Ecto neural progenitor cell (in vitro differentiated cells): ENCODE measurements at places on chromosomes 5 and 9.

DNA sequence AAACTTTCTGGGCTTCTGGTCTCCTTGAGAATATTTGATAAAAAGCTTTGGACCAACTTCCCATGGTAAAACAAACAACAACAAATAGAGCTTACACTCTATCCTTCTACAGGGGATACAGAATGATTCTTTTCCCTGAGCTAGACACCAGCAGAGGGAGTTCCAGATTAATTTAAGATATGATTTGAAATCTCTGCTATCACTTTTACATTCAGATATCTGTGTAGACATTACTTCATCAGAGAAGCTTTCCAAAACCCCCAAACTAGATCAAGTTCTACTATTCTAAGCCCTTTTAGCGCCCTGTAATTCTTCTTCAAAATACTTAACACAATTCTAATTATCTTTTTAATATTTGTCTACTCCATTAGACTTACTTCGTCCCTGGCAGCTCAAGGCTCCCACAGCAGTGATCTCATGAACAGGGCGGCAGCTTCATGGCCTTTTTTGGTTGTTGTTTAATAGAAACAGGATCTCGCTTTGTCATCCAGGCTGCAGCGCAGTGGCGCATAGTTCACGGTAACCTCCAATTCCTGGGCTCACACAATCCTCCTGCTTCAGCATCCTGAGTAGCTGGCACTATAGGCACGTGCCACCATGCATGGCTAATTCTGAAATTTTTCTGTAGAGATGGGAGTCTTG is 955 bp upstream of the GALNT12 start:
- DNase-seq = no peak

DNA sequence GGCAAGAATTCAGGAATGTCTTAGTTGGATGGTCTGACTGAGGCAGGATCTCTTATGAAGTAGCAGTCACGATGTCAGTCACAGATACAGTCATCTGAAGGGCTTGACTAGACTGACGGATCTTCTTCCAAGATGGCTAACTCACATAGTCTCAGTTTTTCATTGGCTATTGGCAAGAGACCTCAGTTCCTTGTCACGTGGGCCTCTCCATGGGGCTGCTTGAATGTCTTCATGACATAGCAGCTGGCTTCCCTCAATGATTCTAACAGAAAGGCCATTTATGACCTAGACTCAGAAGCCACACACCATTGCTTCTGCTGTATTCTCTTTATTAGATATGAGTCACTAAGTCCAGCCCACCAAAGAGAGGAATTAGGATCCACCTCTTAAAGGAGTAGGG is 4.7 kb downstream of the APC start:
- no peak for DNase-seq

DNA sequence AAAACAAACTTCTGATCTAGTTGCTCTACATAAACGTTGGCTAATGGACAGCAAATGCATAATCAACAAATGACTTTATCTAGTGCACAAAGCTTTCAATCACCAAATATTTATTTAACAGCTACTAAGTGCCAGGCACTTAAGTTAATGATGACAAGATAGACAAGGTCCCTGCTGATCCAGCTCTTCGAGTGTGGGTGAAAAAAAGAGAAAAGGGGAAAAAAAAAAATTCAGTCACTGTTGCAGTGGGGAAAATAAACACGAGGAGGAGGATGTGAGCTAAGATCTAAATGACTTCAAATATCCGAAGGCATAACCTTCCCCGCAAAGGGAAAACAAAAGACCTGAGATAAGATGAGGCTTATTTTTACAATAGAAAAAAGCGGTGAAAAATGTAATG is 9.6 kb downstream of the PSIP1 start:
- DNase-seq = no peak

- DNase-seq = peak; percentile 57
Measured at GRCh38 chr5:35230038-35230611, at the start of gene PRLR. PRLR (minus strand) TSS chr5:35230487; CDS start chr5:35089620, 140,867 bp downstream.

GRCh38 chr9:106479679-106480078 is 383.3 kb upstream of the ZNF462 start:
- no peak for DNase-seq

GRCh38 chr5:128919542-128919941 is 45.7 kb upstream of the SLC27A6 start:
- no peak for DNase-seq

DNA sequence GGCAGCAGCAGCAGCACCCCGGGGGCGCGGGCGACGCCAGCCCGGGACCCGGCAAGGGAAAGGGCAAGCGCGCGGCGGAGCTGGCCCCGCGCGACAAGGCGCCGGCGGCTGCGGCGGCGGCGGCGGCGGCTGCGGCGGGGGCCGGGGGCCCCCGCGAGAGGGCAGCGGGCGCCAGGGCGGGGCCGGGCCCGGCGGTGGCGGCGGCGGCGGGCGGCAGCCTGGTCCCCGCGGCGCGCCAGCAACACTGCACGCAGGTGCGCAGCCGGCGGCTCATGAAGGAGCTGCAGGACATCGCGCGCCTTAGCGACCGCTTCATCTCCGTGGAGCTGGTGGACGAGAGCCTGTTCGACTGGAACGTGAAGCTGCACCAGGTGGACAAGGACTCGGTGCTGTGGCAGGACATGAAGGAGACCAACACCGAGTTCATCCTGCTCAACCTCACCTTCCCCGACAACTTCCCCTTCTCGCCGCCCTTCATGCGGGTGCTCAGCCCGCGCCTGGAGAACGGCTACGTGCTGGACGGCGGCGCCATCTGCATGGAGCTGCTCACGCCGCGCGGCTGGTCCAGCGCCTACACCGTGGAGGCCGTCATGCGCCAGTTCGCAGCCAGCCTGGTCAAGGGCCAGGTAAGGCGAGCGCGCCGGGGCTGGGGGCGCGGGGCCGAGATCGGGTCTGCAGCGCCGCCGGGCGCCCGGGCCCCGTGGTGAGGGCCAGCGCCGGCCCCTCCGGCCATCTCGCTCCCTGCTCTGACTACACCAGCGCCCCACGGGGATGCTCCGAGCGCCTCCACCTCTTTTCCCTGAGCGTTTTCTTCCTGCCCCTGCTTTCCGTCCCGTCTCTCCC is at the start of gene UBE2QL1:
TSS of gene UBE2QL1 (plus strand) at position 238 of the 843 bp plus-strand sequence. CDS start at position 273, 35 bp downstream.
- DNase-seq = peak; percentile 64

DNA sequence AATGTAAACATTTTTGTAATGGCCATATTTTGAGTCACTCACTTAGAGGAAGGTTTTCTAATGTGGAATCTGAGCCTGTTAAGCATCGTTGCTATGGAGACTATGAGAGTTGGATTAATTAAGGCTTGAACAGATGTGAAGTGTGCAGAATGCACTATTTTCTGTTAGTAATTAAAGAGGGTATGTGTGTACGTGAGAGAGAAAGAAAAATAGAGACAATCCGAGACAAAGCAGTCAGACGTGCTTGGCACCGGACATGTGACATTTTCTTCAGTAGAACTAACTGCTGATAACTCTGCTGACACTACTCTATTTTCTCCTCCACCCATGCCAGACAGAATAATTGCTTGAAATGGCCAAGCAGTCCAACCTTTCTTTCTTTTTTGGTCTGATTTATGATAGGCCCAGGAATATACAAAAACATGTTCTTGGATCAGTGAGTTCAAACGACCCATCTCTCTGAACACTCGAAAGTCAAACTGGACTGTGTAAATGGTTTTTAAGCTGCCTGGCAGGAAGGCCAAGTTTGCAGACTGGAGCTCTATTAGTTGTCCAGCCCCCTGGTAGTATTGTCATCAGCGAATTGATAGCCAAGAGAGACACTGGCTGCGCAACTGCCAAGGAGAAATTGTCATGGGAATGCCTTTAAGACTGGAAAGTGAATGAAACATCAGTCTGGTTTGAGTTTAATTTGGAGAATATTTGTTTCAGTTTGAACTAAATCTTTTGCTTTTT is 322.1 kb downstream of the ARHGEF28 start:
- DNase-seq = no peak

- no peak for DNase-seq
Measured at GRCh38 chr9:21415493-21416267, 6.8 kb downstream of the IFNA8 start.

- no peak for DNase-seq
Measured at GRCh38 chr5:73638344-73639095, 12.5 kb downstream of the ARHGEF28 start.

DNA sequence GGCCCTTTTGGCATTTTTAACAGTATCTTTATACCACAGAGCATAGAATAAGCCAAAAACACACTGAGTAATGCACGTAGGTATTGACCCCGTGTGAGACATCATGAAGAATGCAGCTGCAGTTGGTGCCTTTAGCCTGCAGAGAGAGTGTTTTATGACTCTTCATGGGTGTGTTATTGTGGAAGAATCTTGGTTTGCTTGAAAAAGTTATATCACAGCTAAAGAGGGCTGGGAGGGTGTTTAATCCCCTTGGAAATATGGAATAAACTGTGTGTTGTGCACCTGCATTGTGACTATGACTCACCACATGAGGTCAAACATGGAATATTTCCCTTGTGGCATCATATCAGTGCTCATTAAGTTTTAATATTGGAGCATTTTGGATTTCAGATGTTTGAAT is 458.7 kb downstream of the CDH9 start:
- DNase-seq = no peak

- no peak for DNase-seq
Measured at GRCh38 chr5:176785184-176786145, 24.9 kb upstream of the UNC5A start.

- DNase-seq = no peak
Measured at GRCh38 chr9:129595311-129595741, 25.6 kb downstream of the C9orf50 start.

DNA sequence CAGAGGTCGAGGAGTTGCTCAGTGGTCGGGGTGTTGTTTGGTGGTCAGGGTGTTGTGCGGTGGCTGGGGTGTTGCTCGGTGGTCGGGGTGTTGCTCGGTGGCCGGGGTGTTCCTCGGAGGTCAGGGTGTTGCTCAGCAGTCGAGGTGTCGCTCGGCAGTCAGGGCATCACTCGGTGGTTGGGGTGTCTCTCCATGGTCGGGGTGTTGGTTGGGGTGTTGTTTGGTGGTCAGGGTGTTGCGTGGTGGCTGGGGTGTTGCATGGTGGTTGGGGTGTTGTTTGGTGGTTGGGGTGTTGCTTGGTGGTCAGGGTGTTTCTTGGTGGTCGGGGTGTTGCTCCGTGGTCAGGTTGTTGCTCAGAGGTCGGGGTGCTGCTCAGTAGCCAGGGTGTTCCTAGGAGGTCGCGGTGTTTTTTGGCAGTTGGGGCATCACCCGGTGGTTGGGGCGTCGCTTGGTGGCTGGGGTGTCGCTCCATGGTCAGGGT is 11.0 kb upstream of the GPSM1 start:
- DNase-seq = no peak

- no peak for DNase-seq
Measured at GRCh38 chr5:10562201-10563109, 1.4 kb upstream of the ANKRD33B start.

DNA sequence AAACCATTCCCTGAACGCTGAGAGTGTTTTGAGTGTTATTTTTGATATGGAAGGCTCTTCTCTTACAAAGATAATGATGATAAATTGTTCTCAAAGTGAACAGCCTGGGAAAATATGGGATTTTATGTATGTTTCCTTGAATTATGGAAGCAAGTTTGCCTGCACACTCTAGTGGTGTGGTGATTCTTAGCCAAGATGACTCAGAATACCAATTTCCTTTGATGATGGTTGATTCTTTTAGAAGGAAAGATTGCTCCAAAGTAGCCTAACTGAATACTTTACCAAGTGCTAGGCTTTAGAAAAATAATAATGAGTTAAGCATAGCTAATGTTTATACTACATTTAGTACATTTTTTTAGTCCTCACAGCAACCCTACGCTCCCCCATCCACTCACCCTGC is 243.4 kb downstream of the EBF1 start:
- no peak for DNase-seq

- DNase-seq = no peak
Measured at GRCh38 chr5:106116682-106117081, 1554.1 kb downstream of the EFNA5 start.

- no peak for DNase-seq
Measured at GRCh38 chr5:74017786-74018211, 391.8 kb downstream of the ARHGEF28 start.

- DNase-seq = no peak
Measured at GRCh38 chr5:16805486-16805885, 130.6 kb downstream of the MYO10 start.

GRCh38 chr9:16743375-16743774 is 127.1 kb downstream of the BNC2 start:
- DNase-seq = no peak

- no peak for DNase-seq
Measured at GRCh38 chr9:77946969-77947620, 84.5 kb downstream of the GNAQ start.

- no peak for DNase-seq
Measured at GRCh38 chr9:116276651-116277121, 123.1 kb downstream of the PAPPA start.

GRCh38 chr5:11704916-11705315 is 199.3 kb downstream of the CTNND2 start:
- DNase-seq = no peak

GRCh38 chr5:142584891-142585290 is 101.0 kb downstream of the FGF1 start:
- no peak for DNase-seq

DNA sequence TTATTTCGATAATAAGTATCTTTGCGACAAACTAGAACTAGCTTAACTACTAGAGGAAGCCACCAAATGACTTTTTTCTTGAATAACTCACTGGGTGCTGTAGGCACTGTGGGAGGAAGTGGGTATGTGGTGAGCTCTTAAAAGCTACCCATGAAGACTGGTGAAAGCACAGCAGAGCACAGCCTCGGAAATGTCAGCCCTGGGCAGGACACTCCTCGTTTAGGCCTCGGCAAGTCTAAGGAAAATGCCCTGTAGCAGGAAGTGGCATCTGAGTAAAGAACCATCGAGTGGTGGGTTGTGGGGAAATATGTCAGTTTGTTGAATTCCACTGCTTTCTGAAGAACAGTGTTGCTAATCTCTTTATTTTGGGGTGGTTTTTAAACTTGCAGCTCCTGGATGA is 44.0 kb upstream of the NCS1 start:
- no peak for DNase-seq

DNA sequence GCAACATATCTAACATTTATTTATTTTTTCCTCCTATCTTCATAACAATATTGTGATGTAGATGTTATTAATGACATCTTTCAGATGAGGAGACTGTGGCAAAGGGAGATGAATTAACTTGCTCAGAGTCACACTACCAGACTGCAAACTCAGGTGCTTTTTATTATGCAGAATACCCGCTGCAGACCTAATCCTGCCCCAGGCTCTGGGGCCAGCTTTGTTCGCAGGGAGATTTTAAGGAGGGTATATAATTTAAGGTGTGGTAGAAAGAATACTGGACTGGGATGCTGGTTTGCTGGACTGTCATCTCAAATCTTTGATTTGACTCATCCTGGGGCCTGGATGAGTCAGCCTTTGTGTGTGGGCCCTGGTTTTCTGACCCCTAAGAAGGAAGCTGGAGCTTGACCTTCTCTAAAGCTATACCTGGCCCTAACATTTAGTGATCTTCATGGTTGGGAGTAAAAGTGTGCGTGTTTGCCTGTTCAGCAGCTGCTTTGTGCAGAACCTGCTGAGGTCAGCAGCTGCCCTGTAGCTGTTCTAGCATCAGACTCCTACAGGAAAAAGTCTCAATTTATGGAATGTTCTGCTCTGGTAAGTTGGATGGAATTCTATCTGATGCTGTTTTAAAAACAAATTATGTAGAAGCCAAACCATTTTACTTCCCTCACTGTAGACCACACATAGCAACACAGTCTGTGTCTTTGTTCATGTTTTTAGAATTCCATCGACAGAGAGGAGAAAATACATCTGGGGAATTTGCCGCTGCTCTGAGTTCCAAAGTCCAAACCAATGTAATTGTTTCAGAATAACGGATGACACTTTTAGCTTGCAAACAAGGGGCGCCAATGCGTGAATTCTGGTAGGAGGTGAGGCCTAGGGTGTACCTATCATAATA is 4.5 kb downstream of the SLC36A1 start:
- no peak for DNase-seq
